ENCODE measurements at places on chromosomes 11 and 22. TPM values are rescaled to one million over a fixed set of nuclear protein-coding genes. Genes with fewer than 3 reads are reported as not detected.

The ACER3 gene
- polyA plus RNA-seq: 4.7 TPM

DNA sequence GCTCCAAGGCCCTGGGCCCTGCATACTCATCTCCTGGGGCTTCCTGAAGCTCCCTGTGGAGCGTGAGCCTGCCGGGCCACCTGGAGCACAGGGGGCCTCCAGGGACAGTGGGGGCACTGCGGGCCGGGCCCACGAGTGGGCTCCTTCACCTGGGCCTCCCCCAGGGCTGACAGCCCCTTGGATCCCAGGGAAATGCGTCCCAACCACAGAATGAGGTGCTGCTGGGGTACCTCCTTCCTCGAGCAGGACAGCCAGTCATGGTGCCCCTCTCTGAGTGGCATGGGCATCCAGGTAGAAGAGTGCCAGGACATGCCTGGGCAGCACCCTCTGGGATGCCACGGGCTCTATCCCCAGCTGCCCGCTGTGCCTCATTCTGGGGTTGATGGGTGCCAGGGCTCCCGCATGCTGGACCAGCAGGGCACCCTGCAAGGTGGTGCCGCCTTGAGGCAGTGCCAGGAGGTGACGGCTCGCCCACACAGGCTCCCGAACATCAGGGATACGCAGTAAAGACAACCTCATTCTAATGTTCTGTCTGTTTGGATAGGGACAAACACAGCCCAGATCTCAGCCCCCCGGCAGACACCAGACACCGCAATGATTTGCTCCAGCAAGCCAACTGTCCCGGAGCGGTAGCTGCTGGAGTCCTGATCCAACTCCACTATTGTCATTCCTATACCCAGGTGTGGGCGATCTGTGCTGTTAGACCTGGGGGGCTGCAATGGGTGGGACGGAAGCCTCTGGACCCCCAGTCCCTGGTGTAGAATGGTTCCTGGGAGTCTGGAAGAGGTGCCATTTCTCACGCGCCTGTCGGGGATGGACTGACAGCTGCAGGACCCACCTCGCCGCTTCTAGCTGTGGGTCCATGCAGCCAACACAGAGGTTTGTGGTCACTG, 25.8 kb downstream of the KRTAP5-5 start:
- DNase-seq: no peak

DNA sequence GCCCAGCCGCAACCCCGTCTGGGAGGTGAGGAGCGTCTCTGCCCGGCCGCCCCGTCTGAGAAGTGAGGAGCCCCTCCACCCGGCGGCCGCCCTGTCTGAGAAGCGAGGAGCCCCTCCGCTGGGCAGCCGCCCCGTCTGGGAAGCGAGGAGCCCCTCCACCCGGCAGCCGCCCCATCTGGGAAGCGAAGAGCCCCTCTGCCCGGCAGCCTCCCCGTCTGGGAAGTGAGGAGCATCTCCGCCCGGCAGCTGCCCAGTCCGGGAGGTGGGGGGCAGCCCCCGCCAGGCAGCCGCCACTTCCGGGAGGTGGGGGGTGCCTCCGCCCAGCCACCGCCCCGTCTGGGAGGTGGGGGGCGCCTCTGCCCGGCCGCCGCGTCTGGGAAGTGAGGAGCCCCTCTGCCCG, 70.6 kb downstream of the STK33 start:
- no peak for DNase-seq

DNA sequence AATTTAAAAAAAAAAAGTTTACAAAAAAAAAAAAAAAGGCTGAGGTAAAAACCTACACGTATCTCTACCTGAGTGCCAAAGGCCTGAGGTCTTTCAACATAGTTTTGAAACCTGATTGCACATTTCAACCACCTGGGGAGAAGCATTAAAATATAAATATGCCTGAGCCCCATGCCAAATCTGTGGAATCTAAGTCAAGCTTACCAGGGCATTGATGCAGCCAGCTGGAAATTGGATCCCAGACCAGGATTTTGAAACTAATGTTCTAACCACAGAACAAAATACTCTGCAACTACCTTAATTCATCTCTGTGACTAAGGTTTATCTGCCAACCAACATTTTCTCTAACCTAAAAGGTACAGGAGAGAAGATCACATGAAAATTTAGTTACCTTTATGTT, 38.8 kb upstream of the CHRNA10 start:
- DNase-seq: no peak

The BEST1 gene
- polyA plus RNA-seq: 0.42 TPM

GRCh38 chr11:131910523-131911387, 540.3 kb downstream of the NTM start:
- no peak for DNase-seq

- no peak for DNase-seq
These were observed 902.4 kb upstream of the RAG2 start for GRCh38 chr11:37500425-37500824.

- no peak for DNase-seq
These were observed 665 bp downstream of the USP28 start for GRCh38 chr11:113874581-113875233.

DNA sequence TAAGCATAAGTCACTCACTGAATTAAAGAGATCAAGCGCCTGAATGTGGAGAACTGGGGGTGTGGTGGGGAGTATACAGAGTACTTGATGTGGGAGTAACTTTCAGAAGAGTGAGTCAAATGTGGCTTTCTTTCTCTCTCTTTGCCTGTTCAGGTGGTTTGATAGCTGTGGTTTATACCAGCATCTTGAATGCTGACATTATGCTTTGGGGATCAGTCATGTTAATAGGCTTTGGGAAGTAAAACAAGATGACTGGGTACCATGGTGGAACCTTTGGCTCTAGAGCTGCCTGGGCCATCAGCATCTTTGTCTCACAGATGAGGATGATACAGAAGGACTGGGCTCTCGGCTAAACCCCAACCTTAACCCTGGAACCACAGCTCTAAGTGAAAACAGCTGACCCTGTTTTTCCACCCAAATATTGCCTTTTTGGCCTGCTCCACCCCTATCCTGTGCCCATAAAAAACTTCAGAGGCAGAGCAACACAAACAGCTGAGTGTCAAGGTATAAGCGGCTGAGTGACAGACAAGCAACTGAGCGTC, 58.2 kb upstream of the GNAZ start:
- DNase-seq: no peak

The IGLL1 gene
- polyA plus RNA-seq: 0.29 TPM

DNA sequence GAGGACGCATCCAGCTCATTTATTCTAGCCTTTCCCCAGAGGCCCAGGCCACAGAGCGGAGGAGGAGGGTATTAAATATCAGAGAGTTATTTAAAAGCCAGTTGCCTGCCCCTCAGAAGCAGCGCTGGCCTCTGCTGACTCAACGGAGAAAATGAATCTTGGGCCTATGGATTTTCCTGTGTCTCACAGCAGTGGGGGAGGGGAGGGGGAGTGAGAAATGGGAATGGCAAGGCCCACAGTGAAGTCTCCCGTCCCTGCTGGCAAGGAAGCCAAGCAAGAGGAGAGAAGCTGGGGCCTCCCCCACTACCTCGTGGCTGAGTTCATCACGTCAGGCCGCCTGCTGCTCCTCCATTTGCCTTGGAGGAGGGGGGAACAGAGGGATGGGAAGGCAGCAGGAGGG, 4.5 kb upstream of the TPBGL start:
- DNase-seq: no peak

DNA sequence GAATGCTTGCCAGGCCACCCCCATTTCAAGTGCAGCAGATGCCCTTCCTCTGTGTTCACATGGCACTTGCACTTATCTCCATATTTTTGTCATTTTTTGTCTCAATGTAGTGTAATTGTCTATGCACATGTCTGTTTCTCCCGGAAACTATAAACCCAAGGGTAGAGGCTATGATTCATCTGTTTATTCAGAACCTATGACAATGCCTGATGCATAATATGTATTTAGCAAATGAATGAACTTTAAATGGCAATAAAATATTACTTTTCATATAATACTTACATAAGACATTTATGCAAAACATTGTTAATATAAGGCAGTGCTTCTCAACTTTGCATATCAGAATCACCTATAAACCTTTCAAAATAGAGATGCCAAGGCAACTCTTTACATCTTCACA, 6.7 kb downstream of the PAK1 start:
- no peak for DNase-seq

DNA sequence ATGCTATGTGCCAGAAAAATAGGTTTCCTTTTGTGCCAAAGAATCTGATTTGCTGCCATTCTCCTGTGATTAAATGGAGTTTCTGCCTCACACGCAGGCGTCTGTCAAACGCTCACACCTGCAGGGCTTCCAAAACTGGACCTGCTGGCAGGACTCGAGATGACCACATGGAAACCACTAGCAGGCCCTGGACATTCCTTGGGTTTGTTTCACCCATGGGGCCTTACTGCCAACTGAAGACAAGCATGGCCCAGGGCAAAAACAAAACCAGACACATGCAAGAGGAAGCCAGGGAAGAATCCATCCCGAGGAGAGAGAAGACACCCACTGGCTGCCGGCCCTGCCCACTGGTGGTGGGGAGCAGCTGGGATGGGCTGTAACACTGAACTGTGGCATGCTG, 55.9 kb upstream of the MN1 start:
- DNase-seq: no peak

DNA sequence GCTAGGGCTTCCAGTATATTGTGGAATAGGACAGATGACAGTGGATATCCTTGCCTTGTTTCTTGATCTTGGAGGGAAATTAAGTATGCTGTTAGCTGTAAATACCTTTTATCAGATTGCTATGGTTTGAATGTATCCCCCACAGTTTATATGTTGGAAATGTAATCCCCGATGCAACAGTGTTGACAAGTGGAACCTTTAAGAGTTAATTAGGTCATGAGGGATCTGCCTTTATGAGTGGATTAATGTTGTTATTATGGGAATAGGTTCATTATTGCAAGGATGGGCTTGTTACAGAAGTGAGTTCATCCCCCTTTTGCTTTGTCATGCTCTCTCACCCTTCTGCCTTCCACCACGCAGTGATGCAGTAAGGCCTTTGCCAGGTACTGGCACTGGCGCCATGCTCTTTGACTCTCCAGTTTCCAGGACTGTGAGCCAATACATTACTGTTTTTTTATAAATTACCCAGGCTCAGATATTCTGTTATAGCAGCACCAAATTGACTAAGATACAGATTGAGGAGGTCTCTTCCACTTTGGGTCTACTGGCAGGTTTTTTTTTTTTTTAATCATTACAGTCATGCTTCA, 16.4 kb downstream of the CABIN1 start:
- DNase-seq: no peak

DNA sequence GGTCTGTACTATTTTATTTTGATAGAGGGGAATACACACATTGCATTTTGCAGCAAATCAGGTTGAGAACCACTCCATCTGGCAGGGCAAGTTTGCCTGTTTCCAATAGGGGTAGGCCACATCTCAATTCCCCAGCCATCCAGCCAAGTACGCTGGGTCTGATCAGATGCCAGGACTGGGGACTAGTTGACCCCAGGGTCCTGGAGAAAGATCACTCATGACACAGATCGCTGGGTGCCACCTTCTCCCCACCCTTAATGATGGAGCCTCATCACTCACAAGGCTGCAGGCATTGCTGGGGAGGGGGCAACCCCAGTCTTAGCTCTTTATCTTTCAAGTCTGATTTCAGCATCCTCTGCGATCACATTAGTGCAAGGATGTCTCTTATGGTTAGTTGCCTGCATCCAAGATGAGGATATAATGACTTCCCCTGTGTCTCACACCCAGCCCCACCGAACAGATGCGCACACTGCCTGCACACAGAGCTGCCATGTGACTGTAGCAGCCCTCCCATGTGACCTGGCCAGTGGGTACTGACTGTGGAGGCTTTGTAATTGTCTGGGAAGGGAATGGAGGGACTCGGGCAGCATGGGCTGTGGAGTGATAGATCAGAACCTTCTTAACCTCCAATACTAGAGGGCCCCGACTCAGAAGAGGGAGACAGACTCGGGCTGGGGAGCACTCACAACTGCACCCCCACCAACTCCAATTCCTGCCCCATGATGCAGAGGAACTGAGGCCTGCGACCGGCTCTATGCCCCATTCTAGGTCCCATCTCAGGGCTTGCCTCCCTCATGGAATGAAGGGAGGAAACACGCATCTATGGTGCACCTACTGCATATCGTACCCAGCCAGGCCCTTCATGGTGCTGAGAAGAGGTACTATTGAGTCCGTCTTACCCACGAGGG, 155.8 kb downstream of the DSCAML1 start:
- no peak for DNase-seq

The KCTD14 gene
- polyA plus RNA-seq: 0.18 TPM

DNA sequence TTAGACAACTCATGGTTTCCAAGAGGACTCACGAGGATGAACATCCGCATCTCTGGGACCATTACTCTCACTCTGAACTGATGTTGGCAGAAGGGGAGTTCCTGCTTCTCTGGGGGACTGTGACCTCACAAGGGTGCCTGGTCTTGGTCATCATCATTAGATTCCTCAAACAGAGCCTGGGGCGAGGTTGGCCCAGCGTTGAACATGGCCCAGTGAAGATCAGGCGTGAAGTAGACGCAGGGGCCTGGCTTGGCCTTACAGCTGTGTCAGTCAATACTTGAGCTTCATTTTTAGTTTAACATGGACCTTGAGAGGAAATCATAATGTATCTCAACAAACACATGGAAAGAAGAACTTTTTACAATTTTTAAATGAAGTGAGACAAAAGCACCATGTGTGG, 617.1 kb downstream of the BRD1 start:
- DNase-seq: no peak

The SLC25A45 gene
- polyA plus RNA-seq: 50.8 TPM

DNA sequence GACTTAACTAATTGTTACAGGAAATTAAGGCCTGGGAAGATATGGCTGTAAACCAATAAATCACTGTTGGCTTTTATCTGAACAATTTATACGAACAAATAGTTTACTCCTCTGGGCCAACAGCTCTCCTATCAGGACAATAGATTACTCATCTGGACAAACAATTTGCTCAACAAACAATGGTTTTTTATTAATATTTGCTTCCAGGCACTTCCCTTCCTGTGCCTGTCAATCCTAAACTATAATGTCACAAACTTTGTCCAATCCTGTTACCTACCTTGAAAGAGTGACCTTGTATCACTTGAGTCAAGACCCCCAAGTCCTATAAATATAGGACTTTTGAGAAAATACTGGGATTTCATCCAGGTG, 87.6 kb upstream of the OR9Q1 start:
- DNase-seq: no peak

GRCh38 chr22:44269117-44269498, 43.6 kb downstream of the SHISAL1 start:
- no peak for DNase-seq

DNA sequence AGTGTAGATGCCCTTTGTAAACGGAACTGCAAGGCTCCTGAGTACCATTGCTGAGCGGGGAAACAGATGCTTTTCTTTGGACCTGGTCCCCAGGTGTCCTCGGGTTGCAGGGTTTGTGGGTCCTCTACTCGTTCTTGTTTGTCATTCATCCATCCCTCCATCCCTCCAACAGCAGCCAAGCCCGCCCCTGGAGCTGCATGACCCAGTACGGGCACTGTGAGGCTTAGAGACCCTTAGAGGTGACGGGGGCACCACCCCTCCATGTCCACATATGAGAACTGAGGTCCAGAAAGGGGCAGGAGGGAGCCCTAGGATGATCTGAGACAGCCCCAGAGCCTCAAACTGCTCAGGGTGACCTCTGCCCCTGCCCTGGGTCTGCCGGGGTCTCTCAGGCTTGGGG, 45.4 kb downstream of the WNT11 start:
- no peak for DNase-seq

DNA sequence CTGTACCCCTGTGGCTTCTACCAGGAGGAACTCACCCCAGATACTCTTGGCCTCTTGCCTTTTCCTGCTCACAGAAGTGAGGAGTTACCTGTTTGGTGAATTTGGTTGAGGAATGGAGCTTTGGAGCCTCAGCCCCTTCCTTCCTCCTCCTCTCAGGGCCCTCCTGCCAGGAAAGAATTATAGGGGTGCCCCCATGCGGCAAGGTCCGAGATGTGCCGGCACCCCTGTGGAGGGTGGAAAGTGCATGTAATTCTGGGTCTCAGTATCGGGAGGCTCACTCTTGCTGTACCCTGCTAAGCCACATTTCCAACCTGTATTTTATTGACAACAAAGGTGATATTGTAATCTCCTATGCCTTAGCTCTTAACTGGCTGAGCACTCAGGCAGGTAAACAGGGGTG, 13.7 kb upstream of the IGSF22 start:
- DNase-seq: no peak

Data from B cell (primary cell).